Esophagus squamous epithelium (tissue), 5 donors: ENCODE measurements at places on chromosomes 3 and 15.

DNA sequence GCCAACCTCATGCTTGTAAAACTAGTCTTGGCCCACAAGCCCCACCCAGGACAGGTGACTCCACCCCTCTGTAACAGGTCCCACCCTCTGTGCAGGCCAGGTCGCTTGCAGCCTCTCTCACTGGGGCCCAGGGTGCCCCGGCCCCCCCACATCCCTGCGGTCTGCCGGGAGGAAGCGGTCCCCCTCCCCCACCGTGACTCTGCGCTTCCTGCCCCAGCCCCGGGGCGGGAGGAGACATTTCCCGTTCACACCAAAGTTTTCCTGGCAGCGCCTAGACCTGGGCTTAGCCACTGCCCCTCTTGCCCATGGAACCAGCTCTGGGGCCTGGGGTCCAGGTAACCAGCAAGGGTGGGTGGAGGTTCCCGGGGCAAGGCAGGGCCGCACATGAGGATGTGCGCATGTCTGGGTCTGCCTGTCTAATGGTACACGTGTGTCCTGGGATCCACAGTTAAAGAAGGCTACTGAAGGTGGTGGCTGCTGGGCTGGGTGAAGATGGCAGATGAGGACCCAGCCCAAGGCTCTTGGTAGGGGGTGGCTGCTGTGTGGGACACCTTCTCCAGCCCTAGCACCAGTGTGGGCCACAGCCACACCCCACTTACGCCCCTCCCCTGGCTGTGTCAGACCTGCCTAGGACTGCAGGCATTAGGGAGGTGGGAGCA lies 8.4 kb downstream of the NBEAL2 start:
- DNase-seq: peak; percentile 57

DNA sequence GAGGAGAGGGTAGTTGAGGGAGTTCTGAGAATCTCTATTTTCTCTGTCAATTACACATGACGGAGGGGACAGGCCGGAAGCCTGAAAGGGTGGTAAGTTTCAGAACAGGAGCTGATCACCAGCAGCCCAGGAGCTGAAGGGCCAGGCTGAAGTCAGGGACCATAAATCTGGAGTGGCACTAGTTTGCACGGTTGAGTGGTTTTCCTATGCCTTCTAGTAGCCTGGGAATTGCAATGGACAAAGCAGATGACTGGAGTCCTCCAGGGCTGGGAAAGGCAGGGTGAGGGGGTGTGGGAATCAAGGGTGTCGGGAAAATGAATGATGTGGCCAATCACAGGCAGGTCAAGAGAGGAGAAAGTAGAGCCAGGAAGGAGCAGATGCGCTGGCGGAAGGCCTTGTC lies 72.5 kb downstream of the MAGEF1 start:
- DNase-seq: no peak

- DNase-seq: no peak
Observed at GRCh38 chr3:81289676-81290075, 471.8 kb downstream of the GBE1 start.

DNA sequence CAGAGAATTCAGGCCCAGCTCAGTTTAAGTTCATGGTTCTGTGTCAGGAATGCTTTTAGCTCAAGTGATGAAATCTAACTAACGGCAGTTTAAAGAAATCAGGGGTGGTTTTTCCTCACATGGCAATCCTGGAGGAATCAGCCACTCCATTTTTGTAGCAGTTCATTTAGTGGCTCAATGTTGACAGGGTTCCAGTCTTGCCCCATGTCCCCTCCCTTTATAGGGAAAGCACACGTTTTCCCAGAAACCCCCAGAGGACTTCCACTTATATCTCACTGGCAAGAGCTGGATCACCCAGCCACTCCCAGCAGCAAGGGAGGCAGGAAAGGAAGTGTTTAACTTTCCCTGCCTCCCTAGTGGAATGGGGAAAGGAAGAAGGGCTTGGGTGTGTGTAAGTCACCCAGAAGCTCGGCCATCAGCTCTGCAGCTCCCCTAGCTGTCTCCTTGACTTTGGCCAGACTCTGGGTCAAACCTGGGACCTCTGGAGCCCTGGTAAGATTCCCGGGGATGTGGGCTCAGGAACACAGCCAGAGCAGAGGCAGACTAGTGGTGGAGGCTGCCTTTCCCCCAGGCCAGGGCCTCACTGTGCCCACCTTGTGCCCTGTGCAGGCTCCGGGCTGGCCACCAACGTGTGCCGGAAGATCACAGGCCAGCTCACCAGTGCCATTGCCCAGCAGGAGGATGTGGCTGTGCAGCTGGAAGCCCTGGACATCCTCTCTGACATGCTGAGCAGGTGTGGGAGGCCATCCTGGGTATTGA lies 11.3 kb downstream of the CAND2 start:
- no peak for DNase-seq

DNA sequence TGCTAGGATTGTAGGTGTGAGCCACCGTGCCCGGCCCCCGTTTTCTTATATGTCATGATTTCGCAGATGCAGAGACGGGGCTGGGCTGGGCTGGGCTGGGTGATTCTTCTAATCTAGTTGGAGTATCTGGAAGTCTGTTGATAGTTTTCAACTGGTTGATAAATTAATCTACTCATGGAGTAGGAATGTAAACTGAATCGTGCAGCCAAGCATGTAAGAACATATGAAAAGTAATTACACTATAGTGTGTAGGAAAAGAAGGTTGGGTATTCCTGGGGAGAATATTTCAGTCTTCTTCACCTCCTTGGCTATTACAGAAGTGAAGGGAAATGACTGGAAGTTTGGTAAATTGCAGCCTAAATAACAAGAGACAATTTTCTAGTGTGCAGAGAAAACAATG lies 82.6 kb upstream of the MAGI1 start:
- DNase-seq: no peak

- DNase-seq: no peak
Observed at GRCh38 chr15:93288728-93289294, 199.8 kb upstream of the RGMA start.

GRCh38 chr3:183328164-183328563 lies 75.1 kb downstream of the B3GNT5 start:
- DNase-seq: no peak

GRCh38 chr3:69059688-69060087 lies 7.6 kb upstream of the TMF1 start:
- DNase-seq: no peak

GRCh38 chr3:140733623-140734022 lies 55.8 kb downstream of the TRIM42 start:
- no peak for DNase-seq

- no peak for DNase-seq
Observed at GRCh38 chr3:17130956-17131355, 246.2 kb downstream of the PLCL2 start.

DNA sequence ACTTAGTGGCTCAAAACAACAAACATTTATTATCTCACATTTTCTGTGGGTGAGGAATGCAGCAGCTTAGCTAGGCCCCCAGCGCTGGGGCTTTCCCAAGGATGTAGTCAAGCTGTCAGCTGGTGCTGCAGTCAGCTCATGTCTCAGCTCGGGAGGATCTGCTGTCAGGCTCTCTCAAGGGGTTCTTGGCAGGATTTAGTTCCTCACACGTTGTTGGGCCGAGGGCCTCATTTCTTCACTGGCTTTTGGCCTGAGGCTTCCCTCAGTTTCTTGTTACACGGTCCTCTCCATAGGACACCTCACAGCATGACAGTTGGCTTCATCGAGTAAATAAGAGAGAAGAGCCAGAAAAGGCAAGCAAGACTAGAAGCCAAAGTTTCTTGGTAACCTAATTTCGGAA lies 13.7 kb upstream of the U2SURP start:
- no peak for DNase-seq

- DNase-seq: no peak
Observed at GRCh38 chr15:101122266-101122665, 129.6 kb downstream of the CHSY1 start.

DNA sequence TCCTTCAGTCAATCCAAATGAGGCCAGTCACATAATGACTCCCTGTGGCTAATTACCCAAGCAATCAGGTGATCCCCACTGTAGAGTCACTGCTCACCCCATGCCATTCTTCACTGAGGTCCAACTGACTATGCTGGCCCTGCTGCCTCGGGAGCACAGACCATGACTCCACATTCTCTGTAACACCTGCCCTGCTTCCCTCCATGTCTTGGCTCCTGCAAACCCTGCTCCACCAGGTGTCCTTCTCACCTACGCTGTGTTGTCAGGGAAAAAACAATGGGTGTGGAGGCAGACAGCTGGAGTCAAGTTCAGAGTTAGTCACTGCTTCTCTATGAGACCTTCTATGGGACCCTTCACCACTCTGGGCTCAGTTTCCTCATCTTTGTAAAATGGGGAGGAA lies 6.1 kb upstream of the SFMBT1 start:
- no peak for DNase-seq

GRCh38 chr3:124246949-124247348 lies 255.0 kb upstream of the ROPN1 start:
- no peak for DNase-seq

DNA sequence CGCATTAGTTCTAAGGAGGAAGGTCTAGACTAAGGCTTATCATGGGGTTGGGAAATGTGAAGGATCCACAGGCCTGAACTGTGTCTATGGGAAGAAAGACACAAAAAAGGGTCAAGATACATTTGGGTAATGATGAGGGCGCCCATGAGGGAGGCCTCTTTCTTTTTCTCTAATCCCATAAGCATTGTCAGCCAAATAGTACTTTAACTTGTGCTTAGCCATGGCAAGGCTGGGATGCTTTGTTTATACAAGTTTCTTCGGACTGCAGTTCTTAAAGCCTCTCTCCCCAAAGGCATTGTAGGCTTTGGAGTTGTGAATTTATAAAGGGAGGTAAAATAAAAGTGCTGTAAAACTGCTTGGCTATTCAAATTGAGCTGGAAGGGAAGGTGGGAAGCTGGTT lies 23.4 kb downstream of the ARMC8 start:
- no peak for DNase-seq

- DNase-seq: no peak
Observed at GRCh38 chr3:40714771-40715345, 190.1 kb downstream of the ZNF621 start.

DNA sequence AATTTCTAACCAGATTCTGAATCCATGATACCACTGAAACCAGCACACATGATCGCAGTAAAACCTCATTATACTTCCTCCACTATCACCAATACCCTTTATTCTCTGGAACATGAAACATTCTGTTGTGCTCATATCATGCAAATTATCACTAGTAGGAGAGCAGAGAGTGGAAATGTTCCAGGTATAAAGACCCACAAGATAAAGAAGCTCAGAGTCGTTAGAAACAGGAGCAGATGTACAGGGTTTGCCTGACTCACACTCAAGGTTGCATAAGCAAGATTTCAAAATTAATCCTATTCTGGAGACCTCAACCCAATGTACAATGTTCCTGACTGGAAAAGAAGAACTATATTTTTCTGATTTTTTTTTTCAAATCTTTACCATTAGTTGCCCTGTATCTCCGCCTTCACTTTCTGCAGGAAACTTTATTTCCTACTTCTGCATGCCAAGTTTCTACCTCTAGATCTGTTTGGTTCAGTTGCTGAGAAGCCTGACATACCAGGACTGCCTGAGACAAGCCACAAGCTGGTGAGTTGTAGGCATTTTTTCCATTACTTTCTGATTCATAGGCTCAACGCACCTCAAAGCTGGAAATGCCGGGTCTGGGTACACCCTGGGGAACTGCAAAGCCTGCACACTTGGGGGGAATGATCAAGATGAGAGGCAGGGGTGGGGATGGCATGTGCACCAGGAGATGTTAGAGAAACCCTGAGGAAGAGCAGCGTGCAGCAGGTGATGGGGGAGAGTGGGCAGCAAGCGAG lies at the start of gene CCR2:
TSS of gene CCR2 (plus strand) at position 465 of the 764 bp plus-strand sequence. CDS start 3,417 bp downstream, outside the sequence.
- no peak for DNase-seq

- DNase-seq: no peak
Observed at GRCh38 chr3:127590282-127590592, 296 bp downstream of the TPRA1 start.

DNA sequence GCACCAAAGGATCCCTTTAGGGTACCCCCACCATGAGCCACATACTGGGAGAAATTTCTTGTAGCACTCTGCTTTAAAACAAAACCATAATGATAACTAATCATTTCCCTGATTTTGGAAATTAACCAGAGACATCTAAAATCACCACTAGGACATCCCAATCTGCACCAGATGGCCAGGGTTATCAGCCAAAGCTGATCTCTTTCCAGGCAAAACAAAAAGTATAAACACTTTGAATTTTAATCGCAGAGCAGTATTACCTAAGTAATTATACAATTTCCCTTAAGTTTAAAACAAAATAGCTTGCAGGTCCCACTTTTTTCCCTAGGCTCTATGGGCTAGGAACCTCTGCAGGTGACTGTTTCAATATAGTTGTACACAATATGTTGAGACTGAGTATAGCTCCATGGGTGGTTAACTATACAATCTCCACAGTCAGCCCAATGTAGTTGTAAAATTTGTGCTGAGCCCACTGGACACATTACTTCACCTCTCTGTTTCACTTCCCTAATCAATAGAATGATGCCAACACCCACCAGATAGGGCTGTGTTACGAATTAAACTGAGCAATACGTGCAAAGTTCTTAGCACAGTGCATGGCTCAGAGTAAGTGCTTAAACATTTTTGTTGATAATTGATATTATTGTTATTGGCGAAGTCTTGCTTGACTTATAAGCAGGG lies 629 bp upstream of the NOX5 start:
- DNase-seq: no peak

- DNase-seq: no peak
Observed at GRCh38 chr15:55281517-55282228, 7.9 kb downstream of the RAB27A start.

GRCh38 chr15:65233696-65234095 lies 22.4 kb upstream of the CILP start:
- no peak for DNase-seq

DNA sequence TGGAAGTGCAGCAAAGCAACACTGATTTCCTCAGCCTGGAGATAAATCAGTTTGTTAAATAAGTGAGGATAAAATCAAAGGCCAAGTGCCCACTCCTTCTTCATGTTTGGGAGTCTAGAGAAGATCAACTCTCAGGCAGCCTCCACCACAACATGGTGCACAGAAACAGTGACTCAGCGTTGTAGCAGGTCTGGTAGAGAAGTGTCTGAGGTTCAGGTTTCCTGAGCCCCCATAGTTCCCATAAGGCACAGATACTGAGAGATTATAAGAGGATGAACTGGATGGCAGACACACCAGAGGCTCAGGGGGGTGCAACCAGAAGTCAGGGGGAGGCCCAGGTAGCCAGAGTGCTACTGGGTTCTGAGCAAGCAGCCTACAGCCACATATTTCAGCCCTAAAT lies 166.7 kb downstream of the FRMD5 start:
- DNase-seq: no peak

GRCh38 chr3:14152233-14152962 lies 26.0 kb downstream of the XPC start:
- DNase-seq: no peak
